Epithelial cell of umbilical artery (primary cell): ENCODE measurements at places on chromosomes 3 and 15. TPM values are rescaled to one million over a fixed set of nuclear protein-coding genes. Genes with fewer than 3 reads are reported as not detected.

The MKRN2OS gene
- not detected in 2 replicates for total RNA-seq

The EPHB1 gene
- 0.15 and 0.65 TPM in 2 replicates for total RNA-seq

The FRMD5 gene
- total RNA-seq = 23.1 and 29.0 TPM in 2 replicates

The ENTPD3 gene
- total RNA-seq = under 0.01 TPM in 1 of 2 replicates, not detected in the other

The PLA2G4D gene
- total RNA-seq = not detected in 2 replicates
